ENCODE measurements at places on chromosomes 11 and 22.

GRCh38 chr11:132058211-132058772 lies 687.9 kb downstream of the NTM start:
- no peak for DNase-seq

DNA sequence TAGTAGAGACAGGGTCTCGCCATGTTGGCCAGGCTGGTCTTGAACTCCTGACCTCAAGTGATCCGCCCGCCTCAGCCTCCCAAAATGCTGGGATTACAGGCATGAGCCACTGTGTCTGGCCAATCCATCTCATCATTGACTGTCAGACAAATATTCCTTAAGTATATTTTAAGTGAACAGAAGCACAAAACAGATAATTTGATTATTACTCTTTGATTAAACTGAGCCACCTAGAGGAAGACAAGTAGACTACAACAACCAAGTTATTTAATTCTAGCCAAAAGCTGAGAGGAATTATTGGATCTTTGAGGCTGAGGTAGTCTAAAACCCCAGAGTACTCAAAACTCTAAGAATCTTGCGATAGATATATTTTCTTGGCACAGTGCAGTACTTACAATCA lies 1.2 kb downstream of the ACRV1 start:
- DNase-seq, result no peak

GRCh38 chr22:45584121-45584570 lies 81.5 kb downstream of the FBLN1 start:
- DNase-seq, result no peak

- DNase-seq, result no peak
These were observed 13.1 kb upstream of the ARSA start for GRCh38 chr22:50640857-50641647.

- DNase-seq, result no peak
These were observed 12.2 kb upstream of the MMP12 start for GRCh38 chr11:102886999-102887398.

DNA sequence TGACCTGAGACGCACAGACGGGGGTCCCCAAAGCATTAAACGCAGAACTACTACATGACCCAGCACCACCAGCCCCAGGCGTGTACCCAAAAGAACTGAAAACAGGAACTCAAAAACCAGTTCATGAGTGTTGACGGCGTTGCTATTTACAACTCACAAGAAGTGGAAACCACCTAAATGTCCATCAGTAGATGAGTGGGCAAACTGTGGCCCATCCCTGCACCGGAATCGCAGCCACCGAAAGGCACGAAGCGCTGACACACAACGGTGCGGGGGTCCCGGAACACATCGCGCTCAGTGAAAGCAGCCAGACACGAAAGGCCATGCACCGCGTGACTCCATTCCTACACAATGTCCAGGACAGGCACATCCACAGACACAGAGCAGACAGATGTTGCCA lies 79.2 kb downstream of the TRMU start:
- DNase-seq, result no peak

GRCh38 chr11:105609341-105609781 lies 512 bp upstream of the GRIA4 start:
- no peak for DNase-seq

Data from NCI-H1092 (cell line).